Stimulated activated naive CD4-positive, alpha-beta T cell (primary cell): ENCODE measurements at places on chromosomes 5 and 9.

DNA sequence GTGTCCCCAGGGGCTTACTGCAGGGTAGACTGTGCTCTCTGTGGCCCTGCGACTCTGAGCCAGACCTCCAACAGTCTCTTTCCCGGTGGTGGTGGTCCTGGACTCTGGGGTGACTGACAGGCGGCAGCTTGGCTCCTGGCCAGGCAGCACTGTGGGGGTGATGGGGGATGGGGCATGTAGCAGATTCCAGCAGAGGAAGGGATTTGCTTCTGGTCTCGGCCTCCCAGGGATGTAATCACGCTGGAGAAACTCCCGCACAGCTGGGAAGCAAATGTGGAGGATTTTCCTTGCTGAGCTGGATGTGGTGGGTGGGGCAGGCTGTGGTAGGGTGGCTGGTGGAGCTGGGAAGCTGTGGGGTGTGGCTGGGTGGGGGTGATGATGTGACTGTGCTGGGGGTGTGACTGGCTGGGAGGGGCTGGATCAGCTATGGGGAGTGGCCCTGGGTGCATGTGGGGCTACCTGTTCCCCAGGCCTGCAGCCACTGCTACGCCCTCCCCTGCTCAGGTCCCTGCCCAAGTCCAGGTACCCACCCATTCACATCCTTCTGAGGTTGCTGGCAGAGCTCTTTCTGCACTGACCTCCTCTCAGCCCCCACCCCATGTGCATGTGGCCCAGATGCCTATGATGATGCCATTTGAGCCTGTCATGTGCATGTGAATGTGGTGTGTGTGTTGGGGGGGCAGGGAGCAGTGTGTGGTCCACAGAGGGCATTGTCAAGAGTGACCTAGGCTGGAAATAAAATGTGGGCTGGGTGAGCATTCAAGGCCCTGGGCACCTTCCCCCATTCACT, 3.8 kb downstream of the NDST1 start:
- no peak for DNase-seq

GRCh38 chr9:19999491-20000057, 210.7 kb upstream of the SLC24A2 start:
- no peak for DNase-seq

- DNase-seq: no peak
Observed at GRCh38 chr9:7439355-7439995, 360.1 kb downstream of the DMAC1 start.

DNA sequence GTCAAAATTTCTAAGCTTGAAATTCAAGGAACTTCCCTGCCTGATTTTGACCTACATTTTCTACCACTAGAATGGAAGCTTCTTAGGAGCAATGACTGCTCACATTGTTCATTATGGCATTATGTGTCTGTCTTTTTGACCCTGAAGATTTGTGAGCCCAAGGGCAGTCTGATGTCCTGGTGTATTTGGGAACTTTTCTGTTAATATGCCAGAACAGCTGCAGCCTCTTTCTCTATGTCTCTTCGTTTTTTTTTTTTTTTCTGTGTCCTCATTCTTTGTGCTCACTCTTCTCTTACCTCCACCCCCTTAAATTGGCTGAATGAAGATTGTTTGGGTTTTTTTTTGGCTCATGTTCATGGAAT, 34.8 kb upstream of the TMC1 start:
- no peak for DNase-seq

- no peak for DNase-seq
Observed at GRCh38 chr9:17625644-17626388, 47.0 kb downstream of the SH3GL2 start.

- DNase-seq: no peak
Observed at GRCh38 chr9:93155716-93156474, 21.8 kb upstream of the NINJ1 start.

GRCh38 chr5:78242001-78242400, 52.5 kb downstream of the AP3B1 start:
- no peak for DNase-seq

DNA sequence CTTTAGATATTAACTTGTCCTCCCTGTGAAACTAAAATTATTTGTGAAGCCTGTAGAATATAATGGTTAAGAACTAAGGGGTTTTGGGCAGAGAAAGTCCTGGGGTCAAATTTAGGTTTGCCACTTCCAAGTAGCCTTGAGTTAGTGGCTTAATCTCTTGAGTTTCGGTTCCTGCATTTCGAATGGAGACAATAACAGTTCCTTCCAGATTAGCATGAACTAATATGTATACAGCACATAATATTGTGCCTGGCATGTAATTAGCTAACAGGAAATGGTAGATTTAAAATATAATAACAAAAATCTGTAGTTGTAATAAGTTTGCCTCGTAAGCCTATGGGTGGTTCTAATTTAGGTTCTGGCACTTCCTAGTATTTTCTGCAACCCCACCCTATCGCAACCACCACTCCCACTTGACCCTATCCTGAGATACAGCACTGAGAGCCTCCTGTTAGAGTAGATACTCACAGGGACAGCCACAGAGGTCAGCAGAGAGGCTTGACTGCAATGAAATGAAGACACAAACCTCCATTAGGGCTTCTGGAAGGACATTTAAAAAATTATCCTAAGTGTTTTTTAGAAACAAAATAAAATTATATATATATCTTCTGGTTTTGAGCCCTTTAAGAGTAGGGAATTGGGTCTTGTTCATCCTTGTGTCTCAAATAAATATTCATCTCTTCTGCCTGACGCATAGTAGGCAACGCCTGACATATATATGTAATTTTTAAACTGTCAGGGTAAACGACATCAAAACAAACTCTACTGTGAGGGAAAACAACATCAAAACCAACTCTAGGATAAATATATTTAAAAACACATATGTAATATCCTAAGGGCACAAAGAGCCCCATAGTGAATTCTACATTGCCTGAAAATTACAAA, 8.5 kb downstream of the SPINK9 start:
- no peak for DNase-seq

GRCh38 chr9:95857896-95858295, 17.6 kb upstream of the ERCC6L2 start:
- no peak for DNase-seq
